ENCODE measurements at places on chromosomes 5 and 9.

- no peak for DNase-seq
These were observed 1.8 kb downstream of the DPP7 start for GRCh38 chr9:137112564-137113384.

DNA sequence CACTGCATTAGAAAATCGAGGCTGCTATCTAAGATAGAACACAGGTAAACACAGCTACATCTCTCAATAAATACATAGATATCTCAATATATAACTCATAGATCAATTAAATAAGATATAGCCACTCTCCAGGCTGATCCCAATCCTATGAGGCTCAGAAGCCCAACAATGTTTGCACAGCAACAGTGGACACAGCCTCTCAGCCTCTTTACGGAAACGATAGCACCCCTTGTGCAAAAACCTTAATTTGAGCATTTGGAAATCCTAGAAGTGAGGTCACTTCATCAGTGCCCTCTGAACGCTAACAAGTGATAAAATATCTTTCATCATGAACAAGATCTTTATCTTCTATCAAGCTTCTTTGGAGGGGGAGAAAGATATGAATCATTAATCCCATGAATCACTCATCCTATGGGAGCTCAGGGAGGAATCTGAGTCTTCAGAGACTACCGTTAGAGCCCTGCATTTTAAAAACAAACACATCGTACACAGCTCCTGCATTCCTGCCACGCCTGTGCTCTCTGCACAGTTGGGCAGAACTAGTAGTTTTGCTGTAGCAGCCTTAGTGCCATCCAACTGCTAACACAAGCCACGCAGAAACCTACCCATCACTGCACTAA lies 71.4 kb downstream of the MED27 start:
- no peak for DNase-seq

DNA sequence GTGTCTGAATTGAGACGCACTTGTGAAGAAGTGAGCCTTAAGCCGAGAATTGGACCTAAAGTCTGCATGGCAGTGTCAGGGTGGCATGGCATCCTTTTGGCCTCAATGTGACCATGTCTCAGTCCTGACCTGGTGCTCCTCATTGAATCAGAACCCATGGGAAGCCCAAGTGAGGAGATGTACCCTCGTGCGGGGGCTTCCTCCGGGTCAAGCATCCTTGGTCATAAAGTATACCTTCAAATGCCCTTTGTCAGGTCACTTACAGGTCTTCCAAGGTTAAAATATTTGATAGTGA lies 202.2 kb downstream of the GADD45G start:
- no peak for DNase-seq

- DNase-seq: no peak
These were observed 20.8 kb downstream of the CNTFR start for GRCh38 chr9:34568774-34569173.

DNA sequence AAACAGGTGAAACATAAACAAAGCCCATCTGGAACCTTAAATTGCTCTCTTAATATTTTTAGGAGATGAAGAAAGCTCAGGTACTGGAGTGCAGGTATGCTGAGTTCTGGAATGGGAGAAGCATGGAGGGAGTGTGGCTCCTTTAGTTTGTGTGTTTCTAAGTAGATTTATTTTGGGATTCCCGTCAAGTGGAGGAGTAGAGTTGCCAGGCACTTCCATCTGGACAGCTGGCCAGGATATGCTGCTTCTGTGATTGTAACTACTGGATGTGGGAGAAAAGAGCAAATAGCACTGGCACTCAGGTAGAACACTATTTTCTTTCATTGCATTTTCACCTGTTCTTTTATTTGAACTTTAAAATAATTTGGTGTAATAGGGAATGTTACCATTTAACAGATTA lies 182.3 kb upstream of the MAST4 start:
- DNase-seq: no peak

DNA sequence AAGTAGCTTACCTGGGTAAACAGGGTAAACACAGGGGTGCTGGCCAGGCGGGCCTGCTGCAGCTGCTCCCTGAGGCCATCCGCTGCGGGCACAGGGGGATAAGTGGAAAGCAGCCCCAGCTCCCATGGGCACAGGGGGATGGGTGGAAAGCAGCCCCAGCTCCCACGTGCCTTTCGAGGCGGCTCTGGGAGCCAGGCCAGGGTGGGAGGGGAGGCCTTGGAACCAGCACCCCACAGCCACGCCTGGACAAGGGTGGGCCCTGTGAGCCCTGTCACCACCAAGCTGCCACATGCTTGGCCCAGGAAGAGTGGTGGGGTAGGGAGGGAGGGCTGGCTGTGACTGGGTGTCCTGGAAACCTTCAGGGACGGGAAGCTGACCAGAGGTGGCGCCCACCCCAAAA lies 7.8 kb upstream of the CARD9 start:
- no peak for DNase-seq

DNA sequence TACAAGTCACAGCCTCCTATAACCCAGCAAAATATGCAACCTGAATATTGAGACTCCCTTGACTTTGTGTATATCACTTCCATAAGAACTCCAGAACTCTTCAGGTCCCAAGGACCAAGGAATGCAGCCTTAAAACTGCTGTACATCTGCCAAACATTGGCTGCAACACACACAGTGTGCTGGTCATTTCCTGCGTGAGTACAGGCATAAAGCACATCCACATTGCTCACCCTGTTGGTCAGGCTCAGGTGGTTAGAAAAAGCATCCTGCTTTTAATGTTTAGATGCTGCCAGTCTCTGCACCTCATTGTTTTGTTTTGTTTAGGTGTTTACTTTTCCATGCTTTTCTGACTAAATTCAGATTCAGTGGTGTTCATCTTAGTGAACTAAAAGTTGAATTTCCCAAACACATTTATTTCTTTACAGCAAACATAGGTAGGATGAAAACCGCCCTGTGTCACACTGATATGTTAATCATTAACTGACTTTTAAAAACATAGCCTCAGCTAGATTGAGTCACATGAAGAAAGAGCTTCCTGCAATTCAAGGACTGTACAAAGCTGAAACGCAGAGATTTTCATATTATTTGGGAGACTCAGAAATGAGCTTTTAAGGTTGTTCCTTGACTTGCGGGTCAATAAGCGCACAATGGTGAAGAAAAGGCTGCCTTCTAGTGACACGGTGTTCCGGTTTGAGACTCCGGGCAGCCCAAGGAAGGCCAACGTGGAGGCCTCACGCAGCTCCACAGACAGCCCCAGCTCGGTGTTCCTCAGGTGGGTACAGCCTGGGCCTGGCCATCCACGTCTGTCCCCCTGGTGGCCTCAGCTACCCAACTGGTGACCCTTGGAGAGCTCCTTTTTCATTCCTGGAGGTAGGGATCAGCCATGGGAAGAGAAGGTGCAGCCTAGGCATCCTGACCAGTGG lies 52.2 kb upstream of the GRAMD2B start:
- DNase-seq: no peak

- DNase-seq: no peak
These were observed 35.7 kb downstream of the ELL2 start for GRCh38 chr5:95925939-95926338.

GRCh38 chr5:61641748-61642565 lies 309.9 kb downstream of the ZSWIM6 start:
- no peak for DNase-seq

Data from NCI-H1092 treated with DMSO at 0.1 percent for 48 hours (cell line).